ENCODE measurements at places on chromosomes 7 and 10.

DNA sequence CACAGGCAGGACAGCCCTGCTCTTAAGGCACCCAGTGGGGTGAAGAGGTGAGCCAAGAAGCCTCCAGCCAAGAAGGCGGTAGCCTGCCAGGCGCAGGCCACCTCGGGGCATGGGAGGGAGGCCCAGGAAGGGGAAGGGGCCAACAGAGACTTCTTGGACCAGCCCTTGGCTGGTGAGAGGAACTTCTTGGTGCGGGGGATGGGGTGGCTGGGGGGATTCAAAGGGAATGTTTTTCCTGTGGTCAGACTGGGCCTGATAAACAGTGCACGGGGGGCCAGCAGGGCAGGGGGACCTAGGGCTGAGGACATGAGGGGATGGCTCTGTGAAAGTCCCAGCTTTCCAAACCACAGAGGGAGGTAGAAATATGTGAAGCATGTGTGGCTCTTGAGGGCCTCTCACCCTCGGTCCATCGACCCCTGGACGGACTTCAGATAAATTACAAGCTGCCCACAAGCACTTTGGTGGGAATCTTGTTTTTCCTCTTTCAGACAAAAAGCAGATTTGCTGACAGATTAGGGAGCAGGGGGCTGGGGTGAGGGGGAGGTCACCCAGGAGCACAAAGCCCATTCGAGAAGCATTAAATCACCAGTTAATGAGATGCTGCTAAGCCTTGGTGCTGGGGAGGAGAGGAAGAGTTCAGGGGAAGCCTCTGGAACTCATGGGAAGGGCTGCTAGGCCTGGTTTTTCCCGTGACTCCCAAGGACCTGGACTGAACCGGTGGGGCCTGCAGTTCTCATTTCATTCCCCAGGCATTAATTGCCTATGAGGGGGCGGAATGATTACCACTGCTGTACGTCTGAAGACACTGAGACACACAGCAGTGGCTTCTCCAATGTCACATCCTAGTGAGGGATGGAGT is 11.3 kb downstream of the CRYGN start:
- no peak for DNase-seq

GRCh38 chr7:117086788-117087187 is 133.5 kb downstream of the ST7 start:
- no peak for DNase-seq

GRCh38 chr10:109427411-109427810 is 495.9 kb downstream of the XPNPEP1 start:
- DNase-seq: no peak

DNA sequence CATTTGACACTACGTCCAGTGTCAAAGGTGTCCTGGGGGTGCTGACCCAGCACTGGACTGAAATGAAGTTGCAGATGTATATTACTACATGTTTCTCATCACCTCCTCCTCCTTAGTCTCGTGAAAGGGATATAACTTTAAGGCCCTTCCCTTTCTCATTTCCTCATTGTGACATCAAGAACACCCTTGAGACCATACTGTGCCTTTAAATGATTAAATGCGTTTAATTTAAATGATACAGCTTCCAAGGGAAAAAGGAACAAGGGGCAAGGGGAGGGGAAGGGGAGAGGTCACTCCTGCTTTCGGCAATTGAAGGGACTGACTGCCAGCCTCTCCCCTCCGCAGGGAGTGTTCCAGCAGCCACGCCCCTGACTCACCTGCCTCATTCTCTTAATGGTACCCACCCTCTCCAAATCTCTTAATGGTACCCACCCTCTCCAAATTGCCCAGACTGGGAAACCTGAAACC is 80.5 kb upstream of the KMT2E start:
- no peak for DNase-seq

DNA sequence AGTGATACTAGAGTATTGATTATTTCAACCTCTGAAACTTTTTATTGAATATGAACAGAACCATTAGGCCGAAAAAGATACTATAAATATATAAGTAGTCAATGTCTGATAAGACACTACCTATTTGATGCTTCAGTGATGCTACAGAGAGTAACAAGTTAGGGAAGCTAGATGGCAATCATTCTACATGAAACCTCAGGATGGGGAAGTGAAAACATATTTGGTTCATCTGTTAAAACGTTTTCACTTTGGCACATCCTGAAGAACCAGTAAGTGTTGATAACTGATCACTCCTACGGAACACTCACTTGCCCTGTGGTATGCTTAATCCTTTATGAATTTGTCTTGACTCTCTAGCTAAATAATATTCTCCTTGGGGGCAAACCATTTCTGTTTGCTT is 1064.9 kb downstream of the NXPH1 start:
- no peak for DNase-seq

DNA sequence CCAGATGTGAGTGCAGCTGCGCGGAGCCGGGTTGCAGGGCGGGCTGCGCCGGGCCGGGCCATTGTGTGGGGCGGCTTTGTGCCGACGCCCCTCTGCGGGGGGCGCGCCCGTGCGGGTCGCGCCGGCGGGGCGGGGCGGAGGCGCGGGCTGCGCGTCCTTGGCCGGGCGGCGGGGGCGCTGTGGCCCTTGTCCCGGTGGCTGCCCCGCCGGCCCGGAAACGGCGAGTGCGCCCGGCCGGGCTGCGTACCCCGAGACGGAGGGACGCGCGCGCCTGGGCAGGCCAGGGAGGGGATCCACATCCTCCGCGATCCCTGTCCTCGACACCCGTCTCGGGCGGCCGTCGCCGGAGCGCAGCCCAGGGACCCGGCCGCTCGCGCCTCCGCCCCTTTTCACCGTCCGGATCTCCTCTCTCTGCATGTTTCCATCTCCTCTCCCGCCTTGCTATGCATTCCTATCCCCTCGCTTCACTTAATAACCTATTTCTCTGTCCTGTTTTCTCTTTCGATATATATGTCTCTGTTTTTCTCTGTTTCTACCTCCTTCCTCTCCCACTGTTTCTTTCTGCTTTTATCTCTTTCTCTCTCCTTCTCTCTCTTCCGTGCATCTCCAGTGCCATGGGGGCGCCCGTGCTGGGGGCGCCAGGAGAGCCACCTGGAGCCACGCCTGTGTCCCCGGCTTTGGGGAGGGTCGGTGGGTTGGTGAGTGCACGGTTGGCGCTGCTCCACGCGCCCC is 765 bp downstream of the PFKFB3 start:
- DNase-seq: peak; percentile 64

- no peak for DNase-seq
Measured at GRCh38 chr7:22250390-22250789, 106.6 kb downstream of the RAPGEF5 start.

DNA sequence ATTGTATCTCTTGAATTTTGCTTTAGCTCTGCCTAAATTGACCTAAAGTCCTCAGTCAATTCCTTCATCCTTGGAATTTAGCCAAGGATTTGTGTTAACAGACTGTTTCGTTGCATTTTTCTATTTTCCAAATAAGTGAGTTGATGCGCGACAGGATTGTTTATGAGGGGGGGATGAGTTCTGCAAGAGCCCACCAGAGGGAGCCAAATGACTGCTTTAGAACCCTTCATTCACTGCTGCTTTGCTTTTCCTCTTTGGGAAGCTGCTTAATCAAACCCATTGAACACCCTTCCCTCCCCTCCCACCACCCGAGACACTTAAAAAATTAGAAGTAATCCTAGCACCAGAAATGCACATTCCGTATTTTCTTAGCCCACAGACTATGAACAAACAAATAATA is 33.7 kb upstream of the PTF1A start:
- peak; percentile 16 for DNase-seq

- no peak for DNase-seq
Measured at GRCh38 chr10:72850861-72851260, 42.7 kb upstream of the OIT3 start.

GRCh38 chr7:76252021-76252420 is 50.3 kb downstream of the SRRM3 start:
- no peak for DNase-seq

GRCh38 chr10:109852475-109853037 is 70.8 kb downstream of the XPNPEP1 start:
- DNase-seq: peak; percentile 46

GRCh38 chr10:20885678-20886077 is 11.4 kb downstream of the NEBL start:
- no peak for DNase-seq

GRCh38 chr10:9709849-9710248 is 1307.8 kb upstream of the CELF2 start:
- no peak for DNase-seq

GRCh38 chr10:12243864-12244620 is 48.1 kb downstream of the CDC123 start:
- no peak for DNase-seq

GRCh38 chr7:121885166-121885920 is 12.4 kb downstream of the PTPRZ1 start:
- no peak for DNase-seq

- no peak for DNase-seq
Measured at GRCh38 chr7:51029701-51030191, 247.1 kb upstream of the GRB10 start.

GRCh38 chr7:152132812-152133211 is 107.3 kb downstream of the GALNT11 start:
- no peak for DNase-seq

- DNase-seq: peak; percentile 5
Measured at GRCh38 chr10:90960355-90960814, 39.5 kb upstream of the ANKRD1 start.

DNA sequence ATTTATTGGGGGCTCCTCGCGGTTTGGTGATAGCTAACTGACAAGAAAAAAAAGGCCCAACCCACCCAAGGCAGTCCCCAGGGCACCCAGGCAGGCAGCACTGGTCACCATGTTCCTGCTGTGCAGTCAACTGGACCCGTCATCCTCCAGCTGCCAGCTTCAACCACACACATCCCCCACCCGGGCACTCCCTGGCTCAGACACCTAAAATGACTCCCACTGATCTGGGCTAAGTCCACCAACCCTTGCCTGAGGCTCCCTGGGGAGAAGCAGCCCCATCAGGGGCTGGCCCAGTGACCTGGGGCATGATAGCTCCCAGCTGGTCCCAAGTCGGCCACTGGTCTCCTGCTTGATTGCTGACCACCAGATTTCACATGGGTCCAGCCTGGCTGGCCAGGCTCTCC is 161.8 kb downstream of the NRF1 start:
- DNase-seq: no peak

DNA sequence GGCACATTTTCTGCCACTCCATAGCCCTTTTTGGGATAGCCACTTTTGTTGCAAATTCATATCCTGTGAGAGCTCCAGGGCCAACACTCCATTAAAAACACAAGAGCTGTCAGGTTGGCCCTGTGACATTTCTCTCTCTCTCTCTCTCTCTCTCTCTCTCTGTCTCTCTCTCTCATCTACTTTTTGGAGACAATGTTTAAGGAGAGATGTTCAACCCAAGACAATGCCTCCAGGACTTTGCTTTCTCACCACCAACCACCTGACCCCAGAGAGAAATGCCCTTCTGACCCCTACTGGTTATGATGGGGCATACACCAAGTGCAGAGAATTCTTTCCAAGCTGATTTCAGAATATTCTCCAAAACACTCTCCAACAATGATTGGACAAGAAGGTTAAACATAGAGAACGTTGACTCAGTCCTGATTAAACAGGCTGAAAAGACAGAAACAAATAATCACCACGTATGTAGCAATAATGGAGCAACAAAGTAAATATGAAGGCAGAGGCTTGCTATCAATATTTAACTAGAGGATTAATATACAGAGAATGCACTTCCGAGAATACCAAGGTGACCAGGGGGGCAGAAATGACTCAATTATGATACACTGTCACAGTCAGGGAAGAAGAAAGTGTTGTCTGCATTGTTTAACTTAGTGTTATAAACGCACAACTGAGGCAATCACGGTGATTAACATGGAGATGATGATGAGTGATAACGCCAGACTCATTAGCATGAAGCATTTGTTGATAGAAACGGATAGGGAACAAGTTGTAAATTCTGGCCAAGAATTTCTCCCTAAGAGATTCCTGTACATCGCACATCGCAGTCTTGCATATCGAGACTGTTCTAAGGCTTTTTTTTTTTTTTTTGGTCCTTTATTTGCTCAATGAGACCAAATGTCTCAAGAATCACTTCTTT is 178.5 kb downstream of the NRP1 start:
- DNase-seq: no peak

DNA sequence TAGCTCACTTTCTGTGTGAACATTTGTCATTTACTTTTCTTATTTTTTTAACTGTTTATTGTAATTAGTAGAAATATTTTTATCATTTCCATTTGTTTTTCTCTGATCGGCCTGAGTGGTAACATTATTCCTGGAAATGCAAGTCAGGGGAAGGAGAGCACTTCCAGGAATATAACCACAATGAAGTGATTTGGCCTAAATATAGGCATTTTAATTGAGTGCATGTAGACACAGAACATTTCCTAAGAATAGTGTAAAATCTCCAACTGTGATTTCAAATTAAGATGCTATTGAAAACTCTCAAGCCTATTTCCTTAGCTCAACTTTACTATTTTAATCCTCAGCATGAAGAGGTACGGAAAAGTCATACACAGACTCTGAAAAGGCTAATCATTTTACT is 86.5 kb upstream of the SKAP2 start:
- DNase-seq: no peak

Measured in anterior cingulate cortex (tissue), 58 donors.